ENCODE measurements at places on chromosomes 6 and 20. TPM values are rescaled to one million over a fixed set of nuclear protein-coding genes. Genes with fewer than 3 reads are reported as not detected.

The TEAD3 gene
- 9.7 TPM for total RNA-seq

DNA sequence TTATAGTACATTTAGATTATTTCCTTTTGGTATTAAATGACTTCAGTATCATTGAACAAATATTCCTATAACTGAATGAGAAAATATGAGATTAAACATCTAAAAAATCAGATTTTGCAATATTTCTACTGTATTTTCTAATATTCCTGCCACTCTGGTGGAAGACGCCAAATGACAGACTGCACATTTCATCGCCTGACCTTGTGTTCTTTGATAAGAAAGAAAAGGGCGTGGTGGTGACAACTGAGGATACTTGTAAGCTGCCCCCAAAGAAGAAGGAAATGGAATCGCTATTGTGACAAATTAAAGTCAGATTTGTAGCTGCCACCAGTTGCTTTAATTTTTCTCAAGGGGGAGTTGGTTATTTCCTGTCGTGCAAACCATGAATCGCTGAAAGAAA lies 131.3 kb downstream of the MTFR2 start:
- H3K27me3 ChIP-seq, result no peaks in the 10 kb centered on the region
- H3K4me1 ChIP-seq, result peaks cover 7% of the 10 kb centered on the region
- H3K27ac ChIP-seq, result no peak overlapping the region
- no peak overlapping the region for H3K4me3 ChIP-seq
- no peak for DNase-seq

GRCh38 chr20:9177278-9177677 lies 108.4 kb downstream of the PLCB4 start:
- H3K36me3 ChIP-seq, result no peaks in the 10 kb centered on the region
- H3K4me1 ChIP-seq, result peaks cover 5% of the 10 kb centered on the region
- DNase-seq, result no peak
- H3K27me3 ChIP-seq, result no peaks in the 10 kb centered on the region

- DNase-seq, result no peak
- H3K4me3 ChIP-seq, result no peak overlapping the region
- no peaks in the 10 kb centered on the region for H3K36me3 ChIP-seq
- peak overlapping the region; percentile 36 for H3K27ac ChIP-seq
- H3K4me1 ChIP-seq, result peaks cover 8% of the 10 kb centered on the region
- H3K27me3 ChIP-seq, result no peaks in the 10 kb centered on the region
Measured at GRCh38 chr20:20525756-20526155, 157.9 kb downstream of the INSM1 start.

The MSH5 gene
- total RNA-seq, result 45.5 TPM

DNA sequence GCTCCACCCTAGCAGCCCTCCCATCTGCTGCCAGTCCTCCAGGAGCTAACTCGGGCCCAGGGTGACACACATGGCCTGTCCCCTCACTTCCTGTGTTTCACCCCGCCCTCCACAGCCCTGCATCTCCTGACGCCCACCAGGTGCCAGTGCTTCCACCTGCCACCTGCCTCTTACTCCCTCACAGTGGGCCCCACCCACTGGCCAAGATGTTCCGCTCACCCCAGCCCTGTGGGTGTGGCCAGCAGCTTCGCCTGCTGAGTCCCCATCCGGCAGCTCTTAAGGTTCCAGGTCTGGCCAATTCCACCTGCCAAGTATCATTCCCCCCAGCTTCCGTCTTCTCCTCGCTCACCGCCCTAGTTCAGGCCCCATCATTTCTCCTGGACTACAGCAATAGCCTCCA lies 184.1 kb downstream of the MBOAT1 start:
- H3K27ac ChIP-seq, result no peak overlapping the region
- H3K4me1 ChIP-seq, result no peaks in the 10 kb centered on the region
- H3K36me3 ChIP-seq, result no peaks in the 10 kb centered on the region
- H3K4me3 ChIP-seq, result no peak overlapping the region
- no peak for DNase-seq

All from neural progenitor cell (in vitro differentiated cells).